ENCODE measurements at places on chromosomes 3 and 15.
A peak's percentile ranks its signal among the peaks of the same experiment; 100 is the strongest.

- DNase-seq, result no peak
Measured at GRCh38 chr3:122066331-122067213, 11.4 kb downstream of the CD86 start.

- DNase-seq, result no peak
Measured at GRCh38 chr3:8784676-8785435, 15.4 kb upstream of the OXTR start.

DNA sequence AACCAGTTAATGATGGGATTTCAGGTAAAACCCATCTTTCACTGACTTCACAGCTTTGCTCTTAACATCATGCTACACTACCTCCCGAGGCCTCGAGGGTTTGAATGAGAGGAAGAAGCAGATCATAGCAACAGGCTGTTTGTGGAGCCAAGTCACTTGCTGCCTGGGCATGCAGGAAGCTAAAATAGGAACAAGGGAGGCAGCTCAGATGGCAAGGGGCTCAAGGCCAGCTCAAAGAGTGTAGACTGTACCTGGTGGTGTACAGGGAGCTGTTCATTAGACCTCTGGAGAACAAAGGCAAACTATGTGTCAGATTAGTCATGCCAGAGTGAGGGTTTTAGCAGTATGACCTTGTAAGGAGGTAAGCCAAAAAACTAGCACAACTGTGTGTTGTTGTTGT lies 28.8 kb downstream of the ARRDC4 start:
- DNase-seq, result no peak

GRCh38 chr3:33145221-33145900 lies 31.5 kb downstream of the CRTAP start:
- DNase-seq, result no peak

DNA sequence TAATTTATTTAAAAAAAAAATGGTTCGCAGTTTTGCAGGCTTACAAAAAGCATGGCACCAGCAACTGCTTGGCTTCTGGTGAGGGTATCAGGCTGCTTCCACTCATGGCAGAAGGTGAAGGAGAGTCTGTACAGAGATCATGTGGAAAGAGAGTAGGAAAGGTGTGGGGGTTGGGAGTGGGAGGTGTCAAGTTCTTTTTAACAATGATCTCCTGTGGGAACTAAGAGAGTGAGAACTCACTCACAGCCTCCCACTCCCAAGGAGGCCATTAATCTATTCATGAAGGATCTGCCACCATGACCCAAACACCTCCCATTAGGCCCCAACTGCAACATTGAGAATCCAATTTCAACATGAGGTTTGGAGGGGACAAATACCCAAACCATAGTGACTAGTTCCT lies 21.1 kb upstream of the ACTL6A start:
- no peak for DNase-seq

DNA sequence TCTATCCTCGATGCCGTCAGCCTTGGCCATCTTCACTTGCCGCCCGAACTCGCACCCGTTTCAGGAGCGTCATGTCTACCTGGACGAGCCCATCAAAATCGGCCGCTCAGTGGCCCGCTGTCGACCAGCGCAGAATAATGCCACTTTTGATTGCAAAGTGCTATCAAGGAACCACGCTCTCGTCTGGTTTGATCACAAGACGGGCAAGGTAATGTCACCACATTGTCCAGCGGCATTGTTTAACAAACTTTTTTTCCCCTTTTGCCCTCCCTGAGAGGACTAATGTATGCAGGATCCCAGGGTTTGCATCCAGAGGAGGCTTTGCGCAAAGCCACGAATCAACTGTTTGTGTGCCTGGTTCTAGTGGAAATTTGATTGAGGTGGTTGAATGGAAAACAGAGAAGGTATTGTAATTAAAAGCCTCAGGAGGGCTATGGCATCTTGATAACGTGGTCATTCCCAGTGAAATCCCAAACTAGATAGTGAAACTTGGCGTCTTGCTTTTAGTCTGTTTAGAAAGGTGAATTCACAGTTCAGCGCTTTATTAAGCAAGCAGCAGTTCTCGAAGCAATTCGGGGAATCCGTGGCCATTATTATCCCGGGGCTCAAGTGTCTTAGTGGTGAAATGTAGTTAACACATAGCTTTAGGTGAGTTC lies 1.7 kb downstream of the SLMAP start:
- DNase-seq, result no peak

DNA sequence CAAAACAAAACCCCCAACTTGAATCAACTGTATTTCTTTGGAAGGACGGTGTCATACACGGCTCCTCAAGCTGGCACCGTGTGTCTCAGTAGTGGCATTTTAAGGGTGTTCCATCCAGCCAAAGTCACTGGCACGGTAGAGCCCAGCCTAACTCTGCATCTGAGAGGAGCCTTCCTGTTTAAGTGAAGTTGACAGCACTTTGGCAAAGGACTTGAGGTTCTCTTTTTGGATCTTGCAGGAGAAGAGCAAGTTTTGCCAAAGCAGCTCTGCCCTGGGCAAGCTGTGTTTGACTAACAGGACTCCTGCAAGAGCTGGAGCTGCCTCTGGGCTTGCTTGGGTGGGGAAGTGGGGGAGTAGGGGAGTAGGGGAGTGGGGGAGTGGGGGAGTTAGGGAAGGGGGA lies 109.6 kb upstream of the FEZF2 start:
- DNase-seq, result no peak

GRCh38 chr15:65054333-65055200 lies 9.4 kb downstream of the SLC51B start:
- DNase-seq, result peak; percentile 21

- no peak for DNase-seq
Measured at GRCh38 chr3:105829229-105829628, 39.6 kb downstream of the CBLB start.

DNA sequence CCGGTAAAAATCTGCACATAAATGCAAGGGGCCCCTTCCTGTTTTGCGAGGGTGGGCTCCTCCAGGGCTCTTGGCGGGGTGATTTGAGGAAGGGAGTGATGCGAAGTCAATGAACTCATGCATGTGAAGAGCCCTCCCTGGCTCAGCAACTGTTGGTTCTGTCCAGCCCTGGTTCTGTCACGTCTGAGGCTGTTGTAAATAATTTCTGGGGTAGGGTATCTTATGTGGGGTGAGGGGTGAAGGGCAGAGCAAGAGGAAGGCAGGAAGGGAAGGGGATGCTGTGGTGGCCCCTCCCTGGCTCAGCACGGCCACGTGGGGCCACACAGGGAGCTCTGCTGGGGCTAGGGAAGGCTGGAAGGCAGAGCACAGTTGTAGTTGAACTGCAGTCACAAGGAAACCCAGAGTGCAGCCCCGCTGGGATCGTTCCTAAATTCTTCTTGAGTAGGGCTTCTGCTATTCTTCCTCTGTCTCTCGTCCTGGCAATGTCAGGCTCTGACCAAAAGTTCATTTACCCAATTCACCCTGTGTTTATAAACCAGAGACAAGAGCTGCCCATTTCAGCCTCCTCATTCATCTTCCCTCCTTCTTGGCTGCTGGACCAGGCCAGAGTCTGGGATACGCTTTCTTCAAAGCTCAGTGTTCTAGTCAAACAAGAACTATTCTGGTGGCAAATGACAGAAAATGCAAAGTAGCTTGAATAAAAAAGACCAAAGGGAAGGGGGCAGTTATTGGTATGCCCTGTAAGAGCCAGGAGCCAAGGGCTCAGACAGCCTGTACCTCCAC lies 14.8 kb upstream of the TOPBP1 start:
- DNase-seq, result no peak

GRCh38 chr15:67049351-67050044 lies 15.9 kb upstream of the SMAD3 start:
- no peak for DNase-seq

GRCh38 chr3:160260587-160261270 lies 35.5 kb downstream of the C3orf80 start:
- no peak for DNase-seq

GRCh38 chr15:21267671-21268395 lies 172.5 kb downstream of the POTEB3 start:
- no peak for DNase-seq

- DNase-seq, result no peak
Measured at GRCh38 chr3:61401359-61401758, 150.1 kb upstream of the FHIT start.

DNA sequence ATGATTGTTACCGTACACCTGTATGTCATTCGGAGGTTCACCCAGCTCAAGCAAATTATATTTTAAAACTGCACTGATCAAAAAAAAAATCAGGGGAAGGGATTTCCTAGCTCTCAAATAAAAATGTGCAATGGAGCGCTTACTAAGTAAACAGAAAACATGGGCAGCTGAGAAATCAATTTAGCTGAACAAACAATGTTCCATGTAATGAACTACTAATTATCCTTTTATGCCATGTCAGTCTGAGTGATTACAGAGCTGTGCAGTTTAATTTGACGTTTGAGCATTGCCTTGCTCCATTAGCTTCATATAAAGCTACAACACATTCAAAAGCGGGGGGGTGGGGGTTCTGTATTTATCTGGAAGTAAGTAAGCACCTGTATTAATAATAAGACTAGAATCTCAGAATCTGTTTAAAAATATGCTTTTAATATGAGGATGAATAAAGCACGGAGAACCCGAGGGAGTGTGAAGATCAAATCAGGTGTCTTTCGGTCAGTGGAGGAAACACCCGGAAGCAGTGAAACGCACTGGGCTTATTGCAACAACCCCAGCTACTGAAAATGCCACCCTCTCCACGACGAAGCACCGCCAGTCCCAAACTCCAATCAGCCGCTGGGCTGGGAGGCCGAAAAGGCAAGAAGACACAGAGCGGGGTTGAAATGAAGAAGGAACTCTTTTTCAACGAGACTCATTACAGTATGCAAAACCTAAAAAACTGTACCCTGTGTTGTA lies 196.5 kb upstream of the ATP11B start:
- DNase-seq, result no peak

GRCh38 chr15:64017591-64018163 lies 28.6 kb downstream of the DAPK2 start:
- DNase-seq, result no peak

DNA sequence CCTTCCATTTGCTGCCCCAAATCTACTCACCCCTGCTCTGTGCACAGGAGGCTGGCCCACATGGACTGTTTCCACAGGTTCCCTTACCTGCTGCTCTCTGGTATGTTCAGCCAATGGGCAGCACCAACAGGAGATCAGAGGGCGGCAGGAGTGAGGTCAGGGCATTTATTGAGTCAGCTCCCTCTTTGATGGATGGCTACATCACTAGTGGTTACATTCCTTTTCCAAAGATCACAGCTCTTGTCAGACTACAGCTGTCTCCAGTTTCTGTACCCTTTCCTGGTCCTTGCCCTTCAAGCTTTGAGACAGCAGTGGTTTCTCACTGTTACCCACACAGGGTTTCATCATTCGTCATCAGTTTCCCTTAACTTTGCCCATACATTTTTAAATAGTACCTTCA lies 325.1 kb downstream of the SUCLG2 start:
- DNase-seq, result no peak

DNA sequence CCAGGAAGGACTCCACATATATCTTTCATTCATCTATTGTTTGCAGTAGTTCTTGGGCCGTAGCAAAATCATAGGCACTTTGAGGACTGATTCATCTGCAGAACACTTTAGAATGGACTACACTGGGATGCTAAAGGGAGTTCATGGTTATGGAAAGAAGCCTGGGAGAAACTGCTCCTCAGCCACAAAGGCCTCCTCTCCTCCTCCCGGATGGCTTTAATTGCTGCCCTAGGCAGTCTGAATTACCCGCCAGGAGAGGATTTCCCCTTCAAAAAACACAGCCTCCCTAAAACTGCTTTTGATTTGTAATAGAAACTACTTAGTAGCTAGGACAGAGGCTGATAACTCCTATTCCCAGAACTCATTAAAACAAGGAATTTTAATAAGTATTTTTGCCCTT lies 4.6 kb downstream of the TMEM266 start:
- DNase-seq, result no peak

GRCh38 chr3:19881036-19881435 lies 53.0 kb downstream of the EFHB start:
- DNase-seq, result no peak

GRCh38 chr3:124513610-124513997 lies 216.6 kb upstream of the UMPS start:
- no peak for DNase-seq

- no peak for DNase-seq
Measured at GRCh38 chr3:36201546-36201945, 178.8 kb upstream of the STAC start.

- peak; percentile 40 for DNase-seq
Measured at GRCh38 chr15:101641129-101641764, 10.9 kb downstream of the TM2D3 start.

GRCh38 chr3:120057626-120058025 lies 36.6 kb downstream of the GSK3B start:
- no peak for DNase-seq

DNA sequence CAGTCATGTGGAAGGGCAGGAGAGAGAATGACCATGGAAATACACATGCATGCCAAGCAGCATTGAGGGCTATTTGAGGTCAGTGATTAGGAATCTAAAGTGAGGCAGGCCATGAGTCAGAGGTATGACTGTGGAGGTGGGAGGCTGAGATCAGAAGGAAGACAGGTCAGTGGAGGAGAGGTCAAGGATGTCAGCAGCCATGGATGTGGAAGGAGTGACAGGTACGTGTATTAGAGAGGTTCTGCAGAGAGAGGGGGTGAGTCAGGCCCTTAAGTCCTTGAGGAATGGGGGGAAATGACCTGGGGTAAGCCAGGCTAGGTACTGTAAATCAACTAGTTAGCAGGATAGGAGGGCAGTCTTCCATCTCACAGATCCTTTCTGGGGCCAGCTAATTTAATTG lies 166.6 kb downstream of the ANO10 start:
- no peak for DNase-seq

Data from stimulated activated CD8-positive, alpha-beta memory T cell treated with anti-CD3 and anti-CD28 coated beads, Interleukin-4, amount 100 ng/mL, for 1 hour (primary cell).